ENCODE measurements at places on chromosomes 3 and 15. TPM values are rescaled to one million over a fixed set of nuclear protein-coding genes. Genes with fewer than 3 reads are reported as not detected.

DNA sequence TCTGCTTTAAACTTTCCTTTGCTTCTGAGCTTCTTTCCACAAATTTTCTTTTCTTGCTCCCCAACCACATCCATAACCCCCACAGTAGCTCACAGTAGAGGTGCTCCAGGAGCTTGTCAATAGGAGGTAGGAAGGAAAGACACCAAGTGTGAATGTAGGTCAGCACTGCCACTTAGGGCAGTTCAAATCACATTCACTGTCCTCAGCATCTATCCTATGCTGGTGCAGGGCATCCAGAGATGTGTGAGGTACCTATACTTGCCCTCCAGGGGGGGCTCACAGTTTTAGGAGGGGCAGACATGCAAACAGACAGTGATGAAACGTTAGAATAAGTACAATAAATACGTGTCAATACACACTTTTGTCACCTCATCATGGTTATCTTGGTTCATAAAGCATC, 1.5 kb upstream of the SPSB4 start:
- H3K27ac ChIP-seq, result no peak overlapping the region
- no peaks in the 10 kb centered on the region for H3K36me3 ChIP-seq
- no peak for DNase-seq
- no peak overlapping the region for H3K4me3 ChIP-seq
- peaks cover 7% of the 10 kb centered on the region for H3K27me3 ChIP-seq

DNA sequence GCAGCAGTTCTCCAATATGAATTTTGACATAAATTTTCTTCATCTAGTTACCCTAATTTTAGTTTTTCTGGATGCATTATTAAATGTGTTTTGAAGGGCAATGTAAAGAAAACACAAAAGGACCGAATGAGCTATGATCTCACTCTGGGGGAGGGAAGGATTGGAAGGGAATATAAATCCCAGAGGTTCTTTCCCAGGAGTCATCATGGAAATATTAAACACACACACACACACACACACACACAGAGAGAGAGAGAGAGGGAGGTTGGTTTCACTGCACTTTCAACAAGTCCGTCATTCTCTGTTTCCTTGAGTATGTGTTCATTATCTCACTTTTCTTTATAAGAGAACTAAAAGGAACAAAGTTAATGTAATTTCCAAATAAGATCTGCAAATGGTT, 70.7 kb upstream of the DCBLD2 start:
- no peak overlapping the region for H3K4me3 ChIP-seq
- no peaks in the 10 kb centered on the region for H3K27me3 ChIP-seq
- no peak overlapping the region for H3K27ac ChIP-seq
- H3K4me1 ChIP-seq, result no peaks in the 10 kb centered on the region
- H3K36me3 ChIP-seq, result no peaks in the 10 kb centered on the region

DNA sequence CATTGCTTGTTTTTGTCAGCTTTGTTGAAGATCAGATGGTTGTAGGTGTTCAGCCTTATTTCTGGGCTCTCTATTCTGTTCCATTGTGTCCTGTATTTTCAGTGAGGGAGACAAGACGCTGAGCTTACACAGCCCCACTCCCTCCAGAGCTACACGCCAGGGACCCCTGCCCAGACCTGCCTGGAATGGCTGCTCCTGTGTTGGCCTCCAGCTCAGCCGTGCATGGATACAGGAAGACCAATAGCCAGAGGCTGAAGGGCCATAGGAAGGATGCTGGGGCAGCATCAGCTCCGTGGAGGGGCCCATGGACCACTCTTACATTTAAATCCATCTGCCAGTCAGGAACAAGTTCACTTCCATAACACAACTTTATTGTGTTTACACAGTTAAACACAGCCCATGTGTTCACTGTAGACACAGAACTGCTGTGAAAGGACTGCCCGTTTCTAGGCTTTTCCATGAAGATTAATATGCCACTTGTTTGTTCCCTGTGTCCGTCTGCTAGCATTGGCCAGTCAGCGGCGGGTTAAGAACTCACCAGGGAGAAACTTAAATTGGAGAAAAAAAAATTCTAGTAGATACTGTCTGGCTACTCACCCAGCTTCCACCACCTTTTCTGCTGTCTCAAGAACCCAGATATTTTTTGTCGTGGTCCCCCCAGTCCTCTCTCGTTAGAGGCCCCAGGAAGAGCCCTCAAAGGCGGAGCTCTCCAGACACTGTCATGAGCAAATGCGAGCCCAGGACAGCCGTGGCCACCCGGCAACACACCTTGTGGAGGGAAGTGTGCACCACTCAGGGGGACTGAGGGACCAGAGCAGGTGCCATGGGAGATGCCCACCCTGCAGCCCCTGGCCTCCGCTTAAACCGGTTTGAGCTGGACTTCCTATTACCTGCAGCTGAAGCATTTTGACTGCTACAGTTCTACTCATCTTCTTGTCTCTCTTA, 142.3 kb upstream of the MEF2A start:
- H3K27me3 ChIP-seq, result no peaks in the 10 kb centered on the region
- DNase-seq, result no peak
- peaks cover 8% of the 10 kb centered on the region for H3K4me1 ChIP-seq
- H3K27ac ChIP-seq, result no peak overlapping the region
- no peaks in the 10 kb centered on the region for H3K36me3 ChIP-seq

DNA sequence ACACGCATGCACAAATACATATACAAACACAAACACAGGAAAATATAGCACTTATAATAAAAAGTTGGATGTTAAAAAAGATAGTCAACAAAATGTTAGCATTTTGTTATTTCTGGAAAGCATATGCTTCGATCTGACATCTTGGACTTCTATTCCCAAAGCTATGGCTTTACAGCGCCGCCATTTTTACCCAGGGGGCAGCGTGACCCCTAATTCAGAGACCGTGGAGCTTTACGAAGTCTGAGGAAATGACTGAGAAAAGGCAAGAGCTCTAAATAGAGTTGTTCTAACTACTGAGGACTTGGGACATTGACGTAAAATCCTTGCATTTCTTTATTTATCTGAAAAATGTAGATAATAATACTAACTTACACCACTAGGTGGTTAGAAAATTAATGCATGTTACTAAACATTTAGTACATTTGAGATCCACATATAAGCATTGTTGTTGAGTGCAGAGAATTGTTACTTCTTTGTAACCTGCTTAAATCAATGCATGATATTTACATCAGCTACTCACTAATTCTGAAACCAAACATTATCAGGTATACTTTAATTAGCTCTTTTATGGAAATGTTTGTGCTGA, 155.4 kb downstream of the TP63 start:
- H3K4me3 ChIP-seq, result no peak overlapping the region
- H3K27ac ChIP-seq, result no peak overlapping the region

- DNase-seq, result no peak
- H3K4me1 ChIP-seq, result no peaks in the 10 kb centered on the region
- no peak overlapping the region for H3K27ac ChIP-seq
- H3K27me3 ChIP-seq, result no peaks in the 10 kb centered on the region
Measured at GRCh38 chr15:90451053-90451850, 63.2 kb downstream of the IQGAP1 start.

GRCh38 chr3:38210141-38210757, 44.9 kb downstream of the OXSR1 start:
- no peak for DNase-seq
- no peak overlapping the region for H3K27ac ChIP-seq
- no peaks in the 10 kb centered on the region for H3K27me3 ChIP-seq

GRCh38 chr3:12630292-12630691, 33.6 kb downstream of the RAF1 start:
- H3K4me1 ChIP-seq, result peaks cover 21% of the 10 kb centered on the region
- H3K27me3 ChIP-seq, result no peaks in the 10 kb centered on the region
- H3K36me3 ChIP-seq, result no peaks in the 10 kb centered on the region
- H3K27ac ChIP-seq, result peak overlapping the region; percentile 92

DNA sequence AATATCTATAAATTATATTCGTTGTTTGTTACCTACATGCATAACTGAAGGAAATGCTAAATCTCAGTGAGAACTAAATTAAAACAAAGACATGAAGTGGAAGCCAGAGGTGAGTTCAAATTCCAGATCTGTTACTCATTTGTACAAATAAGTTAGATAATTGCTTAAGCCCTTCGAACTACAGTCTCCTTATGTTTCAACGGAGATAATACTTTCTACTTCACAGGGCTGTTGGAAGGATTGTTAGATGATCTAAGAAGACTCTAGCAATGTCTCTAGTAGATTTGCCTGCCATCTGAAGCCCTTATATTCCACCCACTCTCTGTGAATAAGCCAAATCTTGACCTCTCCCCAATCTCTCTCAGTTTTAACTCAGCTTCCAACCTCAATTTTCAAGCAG, 125.8 kb downstream of the P2RY1 start:
- H3K4me1 ChIP-seq, result no peaks in the 10 kb centered on the region
- no peak overlapping the region for H3K27ac ChIP-seq
- DNase-seq, result no peak
- H3K27me3 ChIP-seq, result no peaks in the 10 kb centered on the region
- no peaks in the 10 kb centered on the region for H3K36me3 ChIP-seq

GRCh38 chr3:138389841-138390581, 41.6 kb downstream of the MRAS start:
- no peaks in the 10 kb centered on the region for H3K36me3 ChIP-seq
- H3K4me3 ChIP-seq, result no peak overlapping the region
- H3K27me3 ChIP-seq, result no peaks in the 10 kb centered on the region
- peaks cover 16% of the 10 kb centered on the region for H3K4me1 ChIP-seq

DNA sequence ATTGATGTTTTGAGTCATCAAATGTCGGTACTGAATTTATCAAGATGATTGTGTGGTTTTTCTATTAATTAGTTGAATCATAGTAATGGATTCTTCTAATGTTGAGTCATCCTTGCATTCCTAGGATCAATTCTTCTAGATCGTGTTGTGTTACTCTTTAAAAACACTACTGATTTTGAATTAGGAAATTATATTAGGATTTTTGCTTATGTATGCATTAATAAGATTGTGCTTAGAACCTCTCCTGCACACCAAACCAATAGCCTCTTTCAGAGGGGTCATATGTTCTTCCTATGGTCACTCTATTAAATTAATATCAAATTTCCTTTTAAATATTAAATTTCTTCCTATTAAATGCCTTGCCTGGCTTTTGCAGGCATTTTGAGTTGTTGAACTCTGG, 151.7 kb upstream of the TOPAZ1 start:
- no peaks in the 10 kb centered on the region for H3K36me3 ChIP-seq
- H3K4me3 ChIP-seq, result no peak overlapping the region
- DNase-seq, result no peak
- H3K4me1 ChIP-seq, result no peaks in the 10 kb centered on the region
- H3K27me3 ChIP-seq, result peaks cover 66% of the 10 kb centered on the region

DNA sequence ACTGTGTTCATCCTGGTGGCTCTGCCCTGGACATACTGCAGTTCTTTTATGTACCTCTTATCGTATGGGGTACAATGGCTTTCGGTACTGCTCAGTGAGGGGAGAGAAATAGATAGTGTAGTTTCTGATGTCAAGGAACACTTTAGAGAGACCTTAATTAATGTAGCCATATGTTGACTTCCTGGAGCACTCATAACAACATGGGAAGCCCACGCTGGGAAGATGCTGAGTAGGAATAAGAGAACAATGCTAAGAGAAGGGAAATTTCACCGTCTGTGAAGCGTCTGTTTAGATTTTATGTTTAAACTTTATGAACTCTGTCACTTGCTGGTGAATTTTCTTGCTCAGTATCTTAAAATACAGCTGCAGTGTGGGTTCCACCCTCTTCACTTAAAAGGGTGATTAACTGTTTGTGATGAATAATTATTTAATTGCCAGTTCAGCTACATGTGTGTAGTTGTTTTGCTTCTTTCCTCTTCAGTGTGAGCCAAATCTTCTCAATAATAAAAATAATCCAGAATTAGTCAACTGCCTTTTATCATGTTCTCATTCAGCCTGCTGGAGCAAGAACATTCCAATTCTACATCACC, 373.1 kb upstream of the TPRG1 start:
- H3K27me3 ChIP-seq, result no peaks in the 10 kb centered on the region
- no peak overlapping the region for H3K27ac ChIP-seq
- no peaks in the 10 kb centered on the region for H3K4me1 ChIP-seq
- no peak for DNase-seq
- no peaks in the 10 kb centered on the region for H3K36me3 ChIP-seq

DNA sequence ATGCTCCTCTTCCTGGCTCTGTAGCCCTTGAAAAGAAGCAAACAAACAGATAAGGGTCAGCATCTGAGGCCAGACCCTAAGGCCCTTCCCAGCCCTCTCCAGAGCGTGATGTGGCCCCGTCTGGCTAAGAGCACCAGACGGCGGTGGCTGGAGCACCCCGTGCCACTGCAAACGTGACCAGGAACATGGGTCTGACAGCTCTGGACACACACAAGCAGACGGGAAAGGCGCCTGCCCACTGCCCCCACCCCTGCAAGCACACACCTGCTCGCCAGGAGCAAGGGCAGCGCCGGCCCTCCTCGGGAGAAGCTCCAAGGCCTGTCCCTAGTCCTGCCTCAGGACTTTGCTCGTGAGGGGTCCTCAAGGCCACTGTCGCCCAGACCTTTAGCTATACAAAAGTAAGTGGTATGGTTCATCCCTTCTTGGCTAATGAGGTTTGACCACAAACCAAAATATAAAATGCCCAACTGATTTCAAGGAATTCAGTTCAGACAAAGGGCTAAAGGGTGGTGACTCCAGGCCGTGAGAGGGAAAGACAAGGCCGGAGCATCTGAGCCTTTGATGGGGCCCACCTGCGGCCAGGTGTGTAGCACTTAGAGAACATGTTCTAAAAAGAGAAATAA, 90.4 kb downstream of the XXYLT1 start:
- no peak overlapping the region for H3K4me3 ChIP-seq
- no peak for DNase-seq
- no peaks in the 10 kb centered on the region for H3K36me3 ChIP-seq

DNA sequence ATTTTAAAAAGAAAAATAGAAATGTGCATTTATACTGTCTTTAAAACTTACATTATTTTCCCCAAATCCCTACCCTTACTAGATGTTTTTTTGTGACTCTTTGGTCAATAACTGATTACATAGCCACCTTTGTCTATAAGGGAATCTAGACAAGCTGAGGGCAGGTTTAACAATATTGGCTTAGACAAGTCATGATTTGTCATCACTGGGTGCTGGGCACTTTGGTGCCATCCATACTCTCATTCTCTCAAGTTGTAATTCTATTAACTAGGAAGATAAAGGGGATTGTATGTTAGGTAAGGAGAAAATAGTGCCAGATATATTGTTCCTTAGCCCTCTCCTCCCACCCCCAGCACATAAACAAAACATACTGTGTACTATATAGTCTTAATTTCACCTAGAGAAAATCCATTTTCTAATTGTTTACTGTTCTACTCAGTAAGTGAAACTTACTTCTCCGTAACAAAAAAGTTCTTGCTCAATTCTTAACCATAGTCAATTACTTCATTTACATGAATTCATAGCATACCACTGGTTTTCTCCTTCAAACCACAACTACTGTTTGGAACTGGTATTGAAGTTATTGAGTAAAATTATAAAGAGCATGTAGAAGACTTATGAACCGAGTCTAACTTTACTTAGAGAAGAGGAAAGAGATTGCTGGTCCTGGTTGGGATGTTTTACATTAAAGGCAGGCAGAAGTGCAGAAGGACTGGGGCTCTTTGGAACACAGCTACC, 877.1 kb downstream of the PDCD6IP start:
- H3K27me3 ChIP-seq, result no peaks in the 10 kb centered on the region
- no peak for DNase-seq
- H3K4me3 ChIP-seq, result no peak overlapping the region
- H3K27ac ChIP-seq, result no peak overlapping the region

Gene DIS3L
- 37.6 TPM for total RNA-seq

Gene RTP1
- not detected for total RNA-seq

Gene SHF
- 20.0 TPM for total RNA-seq

Gene ASB14
- not detected for total RNA-seq

Gene PIGZ
- total RNA-seq, result 8.1 TPM

Gene FANCD2
- 14.8 TPM for total RNA-seq

Gene FSIP1
- 0.42 TPM for total RNA-seq

Gene HGD
- 0.39 TPM for total RNA-seq
